ENCODE measurements at places on chromosomes 11 and 22. TPM values are rescaled to one million over a fixed set of nuclear protein-coding genes. Genes with fewer than 3 reads are reported as not detected.

GRCh38 chr11:47932544-47932943, 47.8 kb upstream of the PTPRJ start:
- DNase-seq, result no peak

VWA5A gene
- total RNA-seq, result 12.8 TPM

GRCh38 chr11:113329725-113330124, 15.3 kb downstream of the TTC12 start:
- no peak for DNase-seq

- no peak for DNase-seq
These were observed 2.2 kb upstream of the APOBEC3H start for GRCh38 chr22:39094717-39095389.

GRCh38 chr11:113162592-113162962, 151.8 kb upstream of the TTC12 start:
- DNase-seq, result no peak
